ENCODE measurements at places on chromosomes 2 and 18.

- DNase-seq, result no peak
Observed at GRCh38 chr2:172734711-172735581, 699 bp upstream of the RAPGEF4 start.

DNA sequence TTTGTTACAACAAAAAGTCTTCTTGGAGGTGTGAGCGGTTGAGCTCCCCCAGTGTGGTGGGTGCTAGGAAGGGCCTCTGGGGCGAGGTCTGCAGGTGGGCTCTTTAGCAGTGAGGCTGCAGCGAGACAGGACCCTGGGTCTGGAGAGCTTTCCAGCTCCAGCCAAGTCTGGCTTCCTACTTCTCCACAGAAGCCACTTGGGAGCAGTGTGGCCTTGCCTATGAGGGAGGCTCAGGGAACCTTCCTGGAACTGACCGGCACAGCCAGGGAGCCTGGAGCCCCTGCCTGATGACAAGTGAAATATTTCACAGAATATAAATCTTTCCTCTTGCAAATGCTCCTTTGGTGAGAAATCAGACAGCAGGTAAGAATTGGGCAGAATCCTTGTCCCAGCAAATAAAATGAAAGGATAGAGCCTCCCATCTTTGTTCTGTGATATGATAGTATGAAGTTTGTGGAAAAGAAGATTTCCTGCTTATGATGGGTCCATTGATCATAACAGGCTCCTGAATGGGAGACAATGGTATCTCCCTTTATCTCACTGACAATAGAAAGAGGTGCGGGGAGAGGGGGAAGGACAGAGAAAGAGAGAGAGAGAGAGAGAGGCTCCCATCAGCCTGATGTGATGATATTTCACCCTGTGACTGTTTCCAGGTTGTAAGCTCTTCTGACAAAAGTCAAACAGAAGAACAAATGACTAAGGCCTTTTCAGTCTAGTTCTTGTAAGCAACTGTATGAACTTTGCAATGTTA, 289.8 kb upstream of the SPRED2 start:
- no peak for DNase-seq

GRCh38 chr18:78980777-78981380, 1.3 kb downstream of the SALL3 start:
- DNase-seq, result no peak

- no peak for DNase-seq
Observed at GRCh38 chr2:86087936-86088850, 17.5 kb downstream of the POLR1A start.

DNA sequence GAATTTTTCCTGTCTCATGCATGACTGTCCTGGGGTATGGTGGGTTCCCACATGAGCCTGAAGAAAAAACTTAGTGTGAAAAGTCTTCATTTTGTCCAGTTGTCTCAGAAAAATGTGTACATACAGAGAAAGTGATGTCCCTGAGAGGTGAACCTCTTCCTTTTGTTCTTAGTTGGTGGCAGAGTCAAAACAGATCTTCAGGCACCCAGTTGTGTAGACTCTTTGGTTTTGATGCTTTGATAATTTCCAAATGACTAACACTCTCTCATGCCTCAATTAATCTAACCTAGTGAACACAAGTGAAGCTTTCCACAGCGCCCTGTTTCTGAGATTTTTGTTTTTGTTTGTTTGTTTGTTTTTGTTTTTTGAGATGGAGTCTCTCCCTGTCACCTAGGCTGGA, 273.5 kb downstream of the PIK3C3 start:
- no peak for DNase-seq

DNA sequence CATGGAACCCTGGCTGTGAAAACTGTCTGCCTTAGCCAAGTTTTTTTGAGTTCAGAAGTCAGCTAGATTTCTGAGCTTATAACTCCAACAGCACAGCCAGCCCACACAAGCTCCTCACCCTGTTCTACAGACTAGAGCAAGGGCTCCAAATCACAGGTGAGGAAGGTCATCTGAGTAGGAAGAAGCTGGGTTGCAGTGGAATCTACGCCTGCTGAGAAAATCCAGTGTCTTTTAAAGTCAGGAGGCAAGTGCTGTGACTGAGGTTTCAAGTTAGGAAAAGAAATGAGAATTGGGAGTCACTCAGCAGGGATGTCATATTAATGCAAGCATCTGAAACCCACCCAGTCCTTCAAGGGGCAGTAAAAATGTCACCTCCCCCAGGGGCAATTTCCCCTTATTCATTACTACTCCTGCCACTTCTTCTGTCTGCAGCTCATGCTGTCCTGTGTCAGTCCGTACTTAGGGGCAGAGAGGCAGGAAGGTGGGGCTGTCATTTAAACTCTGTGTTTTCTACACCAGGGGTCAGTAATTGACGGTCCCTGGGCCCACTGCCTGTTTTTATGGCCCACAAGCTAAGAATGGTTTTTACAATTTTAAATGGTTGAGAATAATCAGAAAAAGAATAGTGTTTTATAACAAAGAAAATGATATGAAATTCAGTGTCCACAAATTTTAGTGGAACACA, 551.1 kb downstream of the BCL11A start:
- DNase-seq, result no peak

DNA sequence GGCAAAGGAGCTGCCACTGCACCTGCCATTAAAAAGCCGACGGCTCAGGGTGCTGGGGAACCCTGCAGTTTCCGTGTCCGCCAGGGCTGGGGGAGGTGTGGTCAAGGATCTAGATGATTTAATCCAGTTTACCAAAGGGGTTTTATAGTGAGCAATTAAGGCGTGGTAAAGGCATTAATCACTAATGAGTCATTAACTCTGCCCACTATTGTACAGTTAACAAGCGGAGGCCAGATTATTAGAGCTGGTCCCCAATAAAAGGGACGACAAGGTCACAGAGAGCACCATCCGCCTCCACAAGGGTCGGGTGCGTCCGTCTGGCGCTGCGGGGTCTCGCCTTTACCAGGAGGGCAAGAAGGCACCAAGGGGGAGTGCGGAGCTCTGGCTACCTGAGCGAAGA, 9.6 kb downstream of the RAX start:
- DNase-seq, result no peak

GRCh38 chr2:10008809-10009176, 34.6 kb upstream of the KLF11 start:
- DNase-seq, result no peak

DNA sequence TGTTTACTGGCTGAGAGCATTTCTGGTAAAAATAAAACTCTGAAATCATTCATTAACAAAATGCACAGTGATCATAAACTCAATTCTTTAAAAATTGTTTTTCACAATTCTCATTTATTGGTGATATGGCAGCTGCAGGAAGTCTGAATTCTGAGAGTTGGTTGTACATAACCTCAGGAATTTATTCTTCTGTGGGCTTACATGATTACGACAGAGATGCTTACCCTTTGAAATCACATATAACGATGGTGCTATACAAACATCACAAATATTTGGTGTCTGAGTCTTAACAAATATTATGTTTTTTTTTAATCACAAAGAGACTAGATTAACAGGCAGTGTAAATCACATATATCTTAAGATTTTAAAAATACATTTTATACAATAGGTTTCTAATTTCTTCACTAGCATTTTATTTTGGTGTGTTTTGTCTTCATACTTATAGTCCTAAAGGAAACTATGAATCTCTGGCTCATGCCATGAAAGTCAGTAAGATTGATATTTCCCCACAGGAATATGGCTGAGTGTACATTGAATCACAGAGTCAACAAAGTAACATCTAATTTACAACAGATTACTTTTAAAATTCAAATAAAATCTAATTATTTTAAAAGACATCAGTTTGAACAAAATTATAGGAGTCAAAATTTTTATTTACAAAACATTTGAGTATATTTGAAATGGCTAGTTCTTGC, 318.8 kb upstream of the THUMPD2 start:
- no peak for DNase-seq

- no peak for DNase-seq
Observed at GRCh38 chr2:99205491-99205890, 24.5 kb downstream of the MRPL30 start.

DNA sequence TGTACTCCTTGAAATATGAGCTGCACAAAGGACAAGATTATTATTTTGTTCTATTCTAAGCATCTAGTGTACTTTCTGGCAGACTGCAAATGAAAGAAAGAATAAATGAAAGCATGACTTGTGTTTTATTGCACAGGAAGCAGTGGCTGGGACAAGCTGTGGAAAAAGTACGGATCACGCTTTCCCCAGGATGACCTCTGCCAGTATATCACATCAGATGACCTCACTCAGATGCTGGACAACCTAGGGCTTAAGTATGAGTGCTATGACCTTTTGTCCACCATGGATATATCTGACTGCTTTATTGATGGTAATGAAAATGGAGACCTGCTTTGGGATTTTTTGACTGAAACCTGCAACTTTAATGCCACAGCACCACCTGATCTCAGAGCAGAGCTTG, 49.4 kb downstream of the HNMT start:
- DNase-seq, result no peak

DNA sequence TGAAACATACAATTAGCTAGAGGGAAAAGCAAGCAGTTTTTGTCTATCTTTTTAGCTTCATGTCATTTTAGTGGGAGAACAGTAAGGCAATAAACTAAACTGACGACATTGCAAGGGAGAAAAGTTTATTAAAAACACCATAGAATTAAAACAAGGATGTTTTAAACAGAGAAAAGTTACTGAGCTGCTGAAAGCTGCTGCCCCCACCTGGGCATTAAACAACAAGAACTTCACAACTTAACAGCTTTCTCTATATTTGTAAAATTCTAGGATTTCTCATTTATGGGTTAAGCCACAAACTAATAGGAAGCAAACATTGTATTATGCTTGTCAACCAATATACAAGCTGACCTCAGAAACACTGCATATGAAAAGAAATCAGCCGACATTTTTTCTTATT, 289.2 kb downstream of the ERBB4 start:
- DNase-seq, result no peak

- DNase-seq, result peak; percentile 28
Observed at GRCh38 chr2:190781604-190782198, 98.9 kb upstream of the GLS start.

Data from HL-60 (cell line).